CD8-positive, alpha-beta memory T cell (primary cell): ENCODE measurements at places on chromosomes 7 and 10.

DNA sequence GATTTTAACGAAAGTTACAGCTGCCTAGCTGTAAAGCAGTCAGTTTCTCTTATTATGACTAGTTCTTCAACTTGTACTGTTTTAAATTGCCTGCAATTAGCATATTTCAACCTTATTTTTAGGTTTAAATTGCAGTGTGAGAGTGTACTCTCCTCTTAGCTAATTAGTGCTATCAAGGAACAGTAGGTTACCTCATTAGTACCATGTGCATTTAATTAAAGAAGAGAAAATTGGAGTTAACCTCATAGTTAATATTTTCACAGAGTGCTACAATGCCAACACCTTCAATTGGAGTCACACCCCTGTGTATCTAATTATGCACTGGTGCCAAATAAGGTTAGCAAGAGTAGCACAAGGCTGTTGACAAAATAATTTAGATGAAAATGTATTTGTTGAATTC lies 154.6 kb downstream of the FOXP2 start:
- no peak for DNase-seq

GRCh38 chr10:31134311-31134952 lies 102.8 kb upstream of the ZNF438 start:
- DNase-seq, result no peak

GRCh38 chr7:66267249-66267648 lies 62.1 kb downstream of the TPST1 start:
- no peak for DNase-seq

GRCh38 chr7:143447466-143447865 lies 4.2 kb downstream of the TAS2R60 start:
- DNase-seq, result no peak

DNA sequence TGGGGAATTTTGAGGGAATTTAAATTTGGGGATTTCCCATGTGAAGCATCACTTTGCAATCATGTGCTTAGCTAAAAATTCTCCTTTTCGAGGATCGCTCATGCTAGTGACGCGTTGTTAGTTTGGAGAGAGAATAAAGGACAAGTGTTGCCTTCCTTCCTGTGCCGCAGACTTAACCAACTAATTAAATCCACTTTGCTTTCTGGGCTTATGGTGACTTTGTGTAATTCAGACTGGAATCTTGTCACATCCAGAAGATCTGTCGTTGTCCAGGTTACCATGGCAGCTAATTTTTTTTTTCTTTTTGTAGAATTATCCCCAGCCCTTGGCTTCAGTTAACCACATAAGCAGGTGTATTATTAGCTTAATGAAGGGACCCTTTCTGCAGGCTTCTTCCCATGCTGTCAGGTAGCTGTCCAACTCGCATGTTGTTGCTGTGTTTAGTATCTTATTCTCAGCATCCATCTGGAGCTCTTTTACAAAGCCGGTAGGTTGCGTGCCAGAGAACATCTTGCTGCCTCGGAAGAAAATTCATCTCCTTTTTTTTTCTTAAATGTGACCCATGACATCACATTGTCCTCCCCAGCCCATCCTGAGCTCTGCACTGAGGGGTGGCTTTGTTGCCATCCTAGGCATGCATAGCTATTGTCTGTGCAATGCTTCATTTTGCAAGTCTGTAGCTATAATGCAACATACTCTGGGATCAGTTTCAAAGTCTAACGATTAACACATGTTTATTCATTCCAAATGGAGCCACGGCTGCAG lies 47.2 kb upstream of the NRP1 start:
- no peak for DNase-seq

DNA sequence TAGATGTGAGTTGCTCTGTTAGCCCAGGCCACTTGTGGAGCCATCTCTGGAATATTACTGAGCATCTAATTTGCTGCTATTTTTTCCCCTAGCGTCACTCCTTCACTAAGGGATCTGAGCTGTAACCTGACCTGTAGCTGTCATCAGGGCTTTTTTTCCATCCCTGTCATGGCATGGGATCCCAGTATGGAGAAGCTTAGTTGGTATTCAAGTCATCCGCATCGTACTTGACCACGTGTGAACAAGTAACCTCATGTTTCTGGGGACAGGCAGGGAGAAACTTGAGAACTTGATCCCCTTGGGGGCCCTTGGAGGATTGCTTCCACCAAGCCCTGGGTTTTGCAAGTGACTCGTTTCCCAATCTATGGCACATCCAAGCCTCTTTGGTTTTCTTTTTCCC lies 474.4 kb upstream of the GALNT17 start:
- DNase-seq, result no peak

DNA sequence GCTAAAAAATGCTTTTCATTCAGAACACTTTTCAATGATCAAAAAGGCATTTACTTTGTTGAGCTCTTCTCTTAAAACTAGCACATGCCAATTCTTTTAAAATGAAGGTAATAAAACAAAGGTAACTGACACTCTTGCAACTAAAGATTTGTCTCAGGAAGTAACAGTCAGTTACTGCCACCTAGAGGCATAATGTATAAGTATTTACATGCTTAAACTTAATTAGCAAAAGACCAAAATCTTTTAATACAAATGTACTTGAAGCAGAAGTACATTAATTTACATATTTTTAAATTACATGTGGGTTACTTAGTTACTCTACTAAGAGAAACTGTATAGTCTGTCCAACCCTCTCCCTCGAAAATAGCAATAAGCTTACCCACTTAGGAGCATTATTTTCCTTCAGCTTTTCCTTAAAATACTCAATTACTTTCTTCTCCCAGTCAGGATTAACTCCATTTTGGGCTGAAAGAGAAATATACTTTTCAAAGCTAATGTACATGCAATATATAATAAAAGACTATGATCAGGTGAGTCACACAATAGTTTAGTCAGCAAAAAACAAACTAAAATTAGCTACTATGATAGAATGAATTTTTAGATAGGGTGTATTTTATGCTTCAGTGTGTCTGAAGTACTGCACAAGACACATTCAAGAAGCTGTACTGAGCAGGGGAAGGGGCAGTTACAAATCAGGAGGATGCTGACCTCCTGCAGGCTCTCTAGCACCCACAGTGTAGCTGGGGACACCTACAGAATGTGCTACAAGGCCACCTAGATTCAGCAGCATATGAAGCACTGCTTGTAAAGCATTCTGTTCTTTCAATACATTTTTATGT lies 13.0 kb downstream of the MCMBP start:
- peak; percentile 48 for DNase-seq

GRCh38 chr7:26292768-26293560 lies 1.3 kb downstream of the SNX10 start:
- DNase-seq, result no peak

DNA sequence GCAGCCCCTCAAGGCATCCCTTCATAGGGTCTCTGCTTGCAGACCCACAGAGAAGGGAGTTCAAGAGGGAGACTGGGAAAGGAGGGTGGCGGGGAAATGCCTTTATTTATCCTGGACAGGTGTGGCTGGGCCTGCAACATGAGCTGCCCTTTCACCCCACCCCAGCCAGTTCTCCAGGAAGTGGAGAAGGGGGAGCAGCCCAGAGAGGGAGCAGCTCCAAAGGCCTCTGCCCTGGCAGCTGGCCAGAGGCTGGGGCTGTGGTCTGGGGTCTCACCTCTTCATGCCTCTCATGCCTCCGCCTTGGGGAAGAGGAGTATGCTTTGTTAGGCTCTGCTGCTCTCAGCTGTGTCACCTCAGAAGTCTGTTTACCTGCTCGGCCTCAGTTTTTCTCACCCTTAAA lies 3.1 kb downstream of the LDB3 start:
- no peak for DNase-seq

- DNase-seq, result no peak
Observed at GRCh38 chr7:159151231-159151630, 6.6 kb upstream of the VIPR2 start.

DNA sequence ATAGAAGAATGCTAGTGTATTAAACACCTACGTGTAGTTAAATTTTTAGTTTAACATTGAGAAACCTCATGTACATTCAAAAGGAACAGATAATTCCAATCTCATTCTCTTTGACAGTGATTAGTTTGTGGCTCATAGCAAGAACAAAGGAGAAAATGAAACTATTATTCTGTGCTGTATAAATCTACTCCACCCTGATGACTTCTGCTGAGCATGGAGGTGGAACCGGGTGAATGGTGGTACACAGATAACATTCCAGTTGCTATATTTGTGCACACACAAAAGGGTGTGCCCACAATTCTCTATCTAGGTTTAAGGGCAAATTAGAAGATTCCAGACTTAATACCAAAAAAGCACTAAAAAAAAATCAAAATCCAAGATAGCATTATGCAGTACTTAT lies 17.0 kb upstream of the RALA start:
- no peak for DNase-seq

DNA sequence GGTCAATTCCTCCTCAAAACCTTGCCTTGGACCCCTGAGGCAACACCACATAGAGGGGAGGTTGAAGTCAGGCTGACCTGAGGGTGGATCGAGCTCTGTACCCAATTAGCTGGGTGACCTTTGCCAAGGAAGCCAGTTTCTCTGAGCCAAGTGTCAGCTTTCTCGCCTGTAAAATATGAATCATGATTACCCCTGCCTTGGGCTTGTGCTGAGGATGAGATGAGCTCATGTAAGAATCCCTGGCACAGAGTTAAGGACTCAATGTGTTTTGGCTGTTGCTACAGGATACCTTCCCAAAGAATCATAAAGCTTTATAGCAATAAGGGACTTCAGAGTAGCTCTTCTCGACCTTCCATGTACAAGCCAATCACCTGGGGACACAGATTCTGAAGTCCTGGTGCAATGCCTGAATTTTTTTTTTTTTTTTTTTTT lies 43.5 kb upstream of the CACUL1 start:
- DNase-seq, result no peak

DNA sequence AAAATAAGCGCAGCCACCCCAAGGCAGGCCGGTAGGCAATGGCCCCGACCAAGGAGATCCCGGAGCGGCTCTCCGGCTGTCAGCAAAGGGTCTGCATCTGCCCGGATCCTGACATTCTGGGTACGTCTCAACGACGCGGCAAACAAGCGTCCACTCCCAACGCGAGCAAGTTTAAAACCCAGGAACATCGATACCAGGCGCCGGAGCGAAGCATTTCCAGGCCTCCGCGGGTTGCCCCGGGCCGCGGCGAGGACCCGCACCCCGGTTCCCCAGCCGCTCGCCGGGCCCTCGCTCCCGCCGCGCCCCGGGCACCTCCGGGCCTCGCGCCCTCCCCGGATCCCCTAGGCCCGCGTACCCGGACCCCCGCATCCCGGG lies 453 bp downstream of the URGCP start:
- no peak for DNase-seq

DNA sequence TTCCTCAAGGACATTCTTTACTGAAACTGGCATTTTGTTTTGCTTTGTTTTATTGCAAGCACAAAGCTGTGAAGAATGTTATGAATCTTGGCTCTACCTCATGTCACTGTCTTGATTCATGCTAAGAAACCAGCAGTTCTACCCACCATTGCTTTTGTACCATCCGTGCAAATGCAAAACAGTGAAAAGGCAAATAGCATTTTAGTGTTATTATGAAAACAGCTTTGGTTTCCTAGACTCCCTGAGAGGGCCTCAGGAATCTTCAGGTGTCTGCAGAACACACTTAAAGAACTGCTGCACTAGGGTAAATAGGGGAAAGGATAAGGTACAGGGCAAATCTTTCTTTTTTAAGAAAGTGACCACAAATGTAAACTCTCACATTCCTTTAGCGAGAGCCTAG lies 318.9 kb downstream of the AHR start:
- no peak for DNase-seq

- DNase-seq, result no peak
Observed at GRCh38 chr7:123939784-123940183, 14.7 kb downstream of the SPAM1 start.

DNA sequence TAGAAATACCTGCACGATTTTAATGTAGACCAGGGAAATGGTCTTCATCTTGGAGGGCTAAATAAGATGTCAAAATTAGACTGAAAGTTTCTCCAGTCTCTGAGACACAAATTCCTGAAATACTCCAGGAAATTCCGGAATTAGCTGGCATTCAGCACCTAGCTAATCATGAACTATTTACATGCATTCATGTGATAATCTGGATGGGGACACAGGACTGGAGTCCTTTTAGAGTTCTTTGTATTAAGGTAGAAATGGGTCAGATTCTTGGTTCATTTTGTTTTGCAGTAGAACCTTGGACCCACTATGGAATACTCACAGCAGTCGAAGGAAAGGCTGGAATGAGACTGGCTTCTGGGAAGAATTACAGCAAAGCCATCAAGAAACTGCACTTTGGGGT lies 65.3 kb upstream of the MDFIC start:
- no peak for DNase-seq

GRCh38 chr7:112411186-112411795 lies 39.0 kb upstream of the IFRD1 start:
- DNase-seq, result no peak

DNA sequence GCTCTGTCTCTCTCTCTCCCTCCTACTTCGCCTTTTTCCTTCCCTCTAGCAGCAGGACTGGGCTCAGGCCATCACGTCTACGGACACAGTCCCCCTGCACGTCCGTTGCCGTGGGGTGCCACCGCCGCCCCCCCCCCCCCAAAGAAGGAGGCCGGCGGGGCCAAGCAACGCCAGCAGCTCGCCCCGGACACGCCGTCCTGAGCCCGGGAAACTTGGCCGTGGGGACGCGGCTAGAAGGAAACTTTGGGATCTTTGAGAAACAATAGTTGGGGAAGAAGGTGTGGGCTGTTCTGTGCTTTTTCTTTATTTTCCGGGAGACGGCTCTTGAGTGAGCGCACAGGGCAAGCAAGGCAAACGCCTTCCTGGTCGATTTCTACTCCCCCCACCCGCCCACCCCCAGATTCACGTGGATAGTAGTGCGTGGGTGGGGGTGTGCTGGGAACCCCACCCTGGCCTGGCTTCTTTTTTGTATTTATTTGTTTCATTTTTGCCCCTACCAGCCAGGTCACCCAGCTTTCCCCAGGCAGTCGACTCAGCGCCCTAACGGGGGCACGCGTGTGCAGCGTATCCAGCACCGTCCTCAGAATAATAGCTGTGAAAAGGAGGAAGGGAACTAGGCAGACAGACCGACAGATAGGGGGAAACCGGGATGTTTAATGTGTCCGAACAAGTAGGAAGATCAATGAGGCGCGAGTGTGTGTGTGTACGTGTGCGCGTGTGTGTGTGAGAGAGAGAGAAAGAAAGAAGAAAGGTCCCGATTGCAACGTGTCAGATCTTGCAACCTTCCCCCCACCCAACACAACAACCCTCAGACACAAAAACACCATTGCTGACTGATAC lies 1.4 kb downstream of the MXI1 start:
- DNase-seq, result no peak

DNA sequence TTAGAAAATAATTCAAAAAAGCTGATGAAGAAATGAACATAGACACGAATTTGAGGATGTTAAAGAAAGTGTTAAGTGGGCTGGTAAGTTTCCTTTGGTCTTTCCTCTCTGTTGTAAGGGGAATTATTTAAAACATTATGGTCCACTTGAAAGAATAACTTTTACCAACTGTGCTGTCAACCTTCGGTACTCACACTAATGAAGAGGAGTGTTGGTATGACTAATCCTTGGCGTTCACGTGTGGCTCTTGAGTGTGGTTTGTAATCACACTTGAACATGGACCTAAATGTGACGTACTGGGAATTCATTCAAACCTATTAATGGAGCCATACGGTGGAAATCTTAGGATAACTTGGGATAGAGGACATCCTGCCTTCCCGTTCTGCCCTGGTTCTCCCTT lies 41.3 kb downstream of the TBXAS1 start:
- no peak for DNase-seq

- DNase-seq, result no peak
Observed at GRCh38 chr10:13801907-13802288, 215.1 kb downstream of the PRPF18 start.
